Stimulated activated CD4-positive, alpha-beta T cell treated with anti-CD3 and anti-CD28 coated beads, Interleukin-1b, Interleukin-23, amount 100 ng/mL, for 4 hours (primary cell): ENCODE measurements at places on chromosomes 5 and 9.

DNA sequence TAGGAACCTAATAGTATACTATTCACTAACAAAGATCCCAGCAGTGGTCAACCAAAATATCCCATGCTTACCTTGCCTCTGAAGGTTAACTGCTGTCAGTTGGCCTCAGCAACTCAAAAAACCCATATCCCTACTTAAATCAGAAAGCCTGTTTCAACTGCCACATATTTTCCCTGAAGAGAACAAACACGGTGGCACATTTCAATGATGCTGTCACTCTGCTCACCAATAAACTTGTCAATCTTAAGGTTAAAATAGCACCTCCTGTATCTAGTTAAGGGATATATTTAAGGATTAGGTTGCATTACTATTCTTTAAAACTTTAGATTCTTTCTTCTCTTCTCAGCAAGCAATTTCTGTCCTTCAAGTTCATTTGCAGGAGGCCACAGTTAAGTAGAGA, 986.9 kb downstream of the CDH18 start:
- no peak for DNase-seq

GRCh38 chr5:60495644-60496520, 204.1 kb downstream of the DEPDC1B start:
- DNase-seq = no peak

DNA sequence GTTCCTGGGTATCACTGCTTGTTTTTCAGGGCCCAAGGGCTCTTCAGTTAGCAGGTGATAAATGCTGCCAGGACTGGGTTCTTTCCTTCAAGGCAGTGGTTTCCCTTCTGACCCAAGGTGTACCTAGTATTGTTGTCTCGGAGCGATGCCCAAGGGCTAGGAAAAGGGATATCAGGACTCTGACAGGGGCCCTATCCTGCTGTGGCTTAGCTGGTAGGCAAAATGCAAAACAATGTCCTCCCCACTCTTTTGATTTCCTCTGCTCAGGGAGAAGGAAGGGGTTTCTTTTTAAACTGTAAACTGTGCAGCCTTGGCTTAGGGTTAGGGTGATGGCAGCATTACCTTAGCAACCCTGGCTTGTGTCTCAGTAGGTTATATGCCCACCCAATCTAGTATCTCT, 508.8 kb upstream of the CTNND2 start:
- no peak for DNase-seq

GRCh38 chr9:76419782-76420380, 25.7 kb upstream of the RFK start:
- DNase-seq = no peak

DNA sequence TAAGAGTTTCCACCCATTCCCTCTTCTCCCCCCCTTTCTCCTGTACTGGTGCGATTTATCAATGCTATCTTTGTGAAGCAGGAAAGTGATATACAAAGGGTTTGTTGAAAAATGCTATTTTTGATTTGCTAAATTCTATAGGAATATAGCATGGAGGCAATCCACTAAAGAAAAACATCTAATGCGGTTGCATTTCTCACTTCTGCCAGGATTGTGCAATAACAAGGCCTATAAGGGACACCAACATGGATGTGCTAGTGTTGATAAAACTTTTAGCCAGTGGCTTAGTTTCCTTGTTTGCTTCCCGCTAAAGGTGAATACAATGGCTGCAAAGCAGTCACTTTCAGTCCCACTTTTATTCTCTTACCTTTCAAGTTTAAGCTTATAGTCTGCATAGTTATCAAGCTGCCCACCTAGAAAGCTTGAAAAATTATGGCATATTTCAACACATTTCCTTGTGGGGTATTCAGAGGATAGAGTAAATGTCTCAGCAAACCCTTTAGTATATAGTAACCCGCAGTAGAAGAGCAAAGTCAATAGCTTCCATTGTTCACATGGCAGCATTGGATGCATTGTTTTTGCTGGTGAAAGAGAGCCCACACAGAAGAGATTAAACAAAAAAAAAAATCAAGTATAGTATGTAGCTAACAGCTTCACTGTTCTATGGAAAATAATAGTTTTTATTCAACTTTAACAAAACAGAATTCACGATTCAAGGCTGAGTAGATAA, 674.6 kb upstream of the SEMA6A start:
- no peak for DNase-seq

GRCh38 chr5:120518581-120518980, 54.5 kb downstream of the PRR16 start:
- DNase-seq = no peak

- DNase-seq = no peak
Observed at GRCh38 chr5:150114773-150115408, 28.5 kb upstream of the CSF1R start.

GRCh38 chr9:126886034-126886822, 25.8 kb downstream of the ZBTB34 start:
- no peak for DNase-seq

GRCh38 chr5:14676320-14676719, 11.8 kb downstream of the OTULIN start:
- no peak for DNase-seq

GRCh38 chr5:73620334-73620687, 5.7 kb upstream of the ARHGEF28 start:
- no peak for DNase-seq

GRCh38 chr5:93794954-93795353, 53.6 kb upstream of the POU5F2 start:
- no peak for DNase-seq

- DNase-seq = no peak
Observed at GRCh38 chr5:163916376-163916775, 411.0 kb downstream of the MAT2B start.

GRCh38 chr9:17623965-17624364, 45.1 kb downstream of the SH3GL2 start:
- no peak for DNase-seq

GRCh38 chr5:83517072-83517687, 45.6 kb downstream of the VCAN start:
- DNase-seq = no peak

- no peak for DNase-seq
Observed at GRCh38 chr9:82949203-82949602, 113.7 kb downstream of the RASEF start.

- DNase-seq = no peak
Observed at GRCh38 chr9:99051406-99051805, 53.5 kb upstream of the TGFBR1 start.

GRCh38 chr9:137829260-137829996, 48.2 kb upstream of the CACNA1B start:
- DNase-seq = no peak

- no peak for DNase-seq
Observed at GRCh38 chr9:131543141-131543540, 2.2 kb upstream of the PRRT1B start.

GRCh38 chr5:98066910-98067309, 706.6 kb upstream of the RGMB start:
- no peak for DNase-seq

DNA sequence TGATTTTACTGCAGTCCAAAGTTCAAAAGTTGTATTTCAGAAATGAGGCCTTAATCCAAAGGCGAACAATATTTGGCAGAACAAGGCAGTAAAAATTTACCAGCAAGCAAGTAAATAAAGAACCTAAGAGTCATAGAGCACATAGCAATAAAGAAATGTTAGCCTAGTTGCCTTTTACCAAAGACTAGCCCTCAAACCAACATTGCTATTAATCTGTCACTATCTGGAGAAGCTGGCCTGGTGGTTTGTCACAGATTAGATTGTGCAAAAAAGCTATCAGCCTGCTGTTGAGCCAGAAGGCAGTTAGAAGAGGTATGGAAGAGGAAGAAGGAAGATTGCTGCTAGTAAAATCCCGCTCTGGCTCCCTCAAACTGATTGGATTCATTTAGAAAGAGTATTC, 304.7 kb upstream of the KLF4 start:
- DNase-seq = no peak

DNA sequence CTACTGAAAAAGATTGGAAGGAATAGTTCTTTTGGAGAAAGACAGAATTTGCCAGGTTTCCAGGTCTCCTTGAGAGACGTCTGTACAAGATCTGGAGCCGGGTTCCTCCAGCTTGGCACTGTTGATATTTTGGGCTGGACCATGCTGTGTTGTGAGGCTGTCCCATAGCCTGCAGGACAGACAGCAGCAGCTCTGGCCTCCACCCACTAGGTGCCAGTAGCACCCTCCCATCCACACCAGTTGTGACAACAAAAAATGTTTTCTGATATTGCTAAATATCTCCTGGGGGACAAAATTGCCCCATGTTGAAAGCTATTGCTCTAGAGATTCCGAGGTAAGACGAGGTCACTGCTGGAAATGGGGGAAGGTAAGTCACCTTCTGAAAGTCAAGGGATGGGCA, 287.7 kb upstream of the DAP start:
- DNase-seq = no peak

DNA sequence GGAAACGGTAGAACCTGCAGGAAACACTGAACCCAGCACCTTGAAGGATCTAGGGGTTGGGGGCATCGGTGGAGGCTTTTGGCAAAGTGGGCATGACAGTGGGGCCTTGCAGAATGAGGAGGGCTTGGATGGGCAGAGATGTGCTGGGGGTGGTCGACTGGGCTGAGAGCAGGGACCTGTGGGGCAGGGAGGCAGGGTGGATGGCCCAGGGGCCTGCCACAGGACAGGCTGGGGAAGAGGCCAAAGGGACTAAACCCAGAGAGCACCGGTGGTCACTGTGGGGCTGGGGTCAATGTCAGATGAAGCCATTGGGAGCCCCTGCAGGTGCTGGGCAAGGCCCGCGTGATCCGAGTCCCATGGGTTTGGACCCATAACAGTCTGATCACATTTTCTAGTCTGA, 175.3 kb downstream of the DAB2IP start:
- no peak for DNase-seq

DNA sequence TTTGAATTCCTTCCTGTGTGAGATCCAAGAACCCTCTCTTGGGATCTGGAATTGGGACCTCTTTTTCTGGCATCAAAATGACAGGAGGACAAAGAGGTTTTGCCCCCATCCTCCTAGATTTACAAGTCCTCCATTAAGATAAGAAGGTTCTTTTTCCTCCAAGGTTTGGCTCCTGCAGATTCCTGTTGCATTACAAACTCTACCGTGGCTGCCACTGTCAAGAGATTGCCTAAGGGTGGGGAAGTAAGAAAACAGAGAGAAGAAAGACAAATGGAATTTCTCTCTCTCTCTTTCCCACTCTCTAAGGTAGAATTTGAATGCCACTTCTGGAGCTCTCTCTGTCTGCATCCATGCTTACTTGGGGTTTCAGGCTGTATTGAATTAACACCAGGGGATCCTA, 12.0 kb upstream of the SVEP1 start:
- no peak for DNase-seq

GRCh38 chr9:123541411-123541810, 185.4 kb downstream of the CRB2 start:
- DNase-seq = no peak

GRCh38 chr5:66848749-66849641, 252.8 kb downstream of the MAST4 start:
- DNase-seq = no peak

DNA sequence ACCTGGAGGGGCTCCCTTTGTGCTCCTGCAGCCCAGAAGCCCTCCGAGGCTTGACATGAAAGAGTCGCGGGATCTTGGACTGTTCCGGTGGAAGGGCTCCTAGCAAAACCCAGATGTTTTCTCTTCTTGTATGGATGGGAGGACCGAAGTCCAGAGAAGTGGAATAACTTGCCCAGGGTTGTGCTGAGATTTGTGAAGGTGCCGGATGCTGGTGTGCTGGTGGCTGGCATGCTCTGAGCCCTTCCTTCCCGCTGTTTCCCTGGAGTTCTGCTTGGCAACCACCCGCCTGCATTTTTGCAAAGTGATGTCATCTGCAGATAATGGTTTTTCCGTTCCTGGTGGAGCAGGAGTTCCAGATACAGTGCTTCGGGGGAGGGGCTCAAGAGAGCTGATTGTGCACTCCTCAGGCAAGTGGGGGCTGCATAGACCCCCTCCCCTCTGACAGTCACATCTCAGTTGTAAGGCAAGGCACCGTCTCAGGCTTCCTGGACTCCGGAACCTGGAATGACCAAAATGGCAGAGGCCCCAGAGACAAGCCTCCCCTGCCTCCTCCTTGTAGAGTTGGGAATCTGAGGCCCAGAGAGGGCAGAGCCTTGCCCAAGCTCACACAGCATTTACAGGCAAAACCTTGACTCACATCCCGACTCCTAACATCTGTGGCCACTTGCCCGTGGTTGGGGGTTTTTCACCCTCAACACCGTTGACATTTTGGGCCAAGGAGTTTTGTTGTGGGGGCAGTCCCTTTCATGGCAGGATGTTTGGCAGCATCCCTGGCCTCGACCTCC, 157.0 kb downstream of the RGS3 start:
- no peak for DNase-seq

- DNase-seq = no peak
Observed at GRCh38 chr9:97405551-97405950, 6.3 kb upstream of the TDRD7 start.

DNA sequence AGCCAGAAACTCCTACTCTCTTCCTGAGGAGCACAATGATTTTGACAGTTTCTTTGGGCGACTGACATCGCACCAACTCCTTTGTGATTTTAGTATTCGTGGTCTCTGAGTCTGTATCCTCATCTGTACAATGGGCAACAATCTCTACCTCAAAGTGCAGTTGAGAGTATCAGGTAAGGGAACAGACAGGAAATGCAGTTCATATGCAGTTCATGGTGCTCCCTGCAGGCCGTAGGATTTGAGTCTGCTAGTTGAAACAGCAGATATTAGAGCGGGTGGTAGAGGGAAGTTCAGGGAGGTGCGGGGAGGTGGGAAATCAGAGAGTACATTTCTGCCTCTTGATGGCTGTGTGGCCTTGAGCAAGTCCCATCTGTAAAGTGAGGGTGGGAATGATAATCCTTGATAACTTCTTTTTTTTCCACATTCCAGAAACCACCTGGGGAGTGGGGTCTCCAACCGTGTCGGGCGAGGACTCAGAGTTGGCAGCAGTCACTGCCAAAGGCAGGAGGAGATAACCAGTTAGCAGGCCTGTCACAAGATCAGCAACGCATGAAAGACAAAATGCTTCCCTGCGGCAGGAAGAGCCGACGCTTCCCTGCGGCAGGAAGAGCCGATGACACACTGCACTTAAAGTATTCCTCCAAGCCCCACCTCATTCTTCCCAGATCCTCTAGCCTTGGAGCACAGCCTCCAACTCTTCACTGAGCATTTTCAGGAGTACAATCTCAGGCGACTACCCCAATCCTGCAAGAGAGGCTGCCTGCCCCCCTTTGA, 6.0 kb upstream of the NEK6 start:
- no peak for DNase-seq

GRCh38 chr9:107727086-107727780, 237.7 kb upstream of the KLF4 start:
- no peak for DNase-seq

DNA sequence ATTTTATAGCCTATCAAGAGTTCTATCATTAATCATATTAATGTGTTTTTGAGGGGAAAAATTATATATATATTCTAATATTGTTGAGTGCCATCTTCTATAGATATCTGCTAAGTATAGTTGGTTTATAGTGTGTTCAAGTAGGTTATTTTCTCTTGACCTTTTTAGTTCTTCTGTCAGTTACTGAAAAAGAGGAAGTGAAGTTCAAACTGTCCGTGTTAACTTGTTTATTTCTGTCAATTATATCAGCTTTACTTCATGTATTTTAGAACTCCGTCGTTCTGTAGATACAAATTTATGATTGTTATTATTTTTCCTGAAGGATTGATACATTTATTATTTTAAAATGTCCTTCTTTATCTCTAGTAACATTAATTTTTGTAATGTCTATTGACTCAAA, 1209.1 kb downstream of the CDH12 start:
- DNase-seq = no peak

GRCh38 chr9:98714833-98715232, 6.1 kb upstream of the GABBR2 start:
- DNase-seq = no peak

- no peak for DNase-seq
Observed at GRCh38 chr9:19331877-19332276, 48.2 kb downstream of the RPS6 start.

- DNase-seq = no peak
Observed at GRCh38 chr5:96275051-96275450, 158.0 kb downstream of the PCSK1 start.

- DNase-seq = peak; percentile 76
Observed at GRCh38 chr5:1140171-1140817, 28.4 kb upstream of the SLC12A7 start.
